ENCODE measurements at places on chromosomes 1 and 21.

DNA sequence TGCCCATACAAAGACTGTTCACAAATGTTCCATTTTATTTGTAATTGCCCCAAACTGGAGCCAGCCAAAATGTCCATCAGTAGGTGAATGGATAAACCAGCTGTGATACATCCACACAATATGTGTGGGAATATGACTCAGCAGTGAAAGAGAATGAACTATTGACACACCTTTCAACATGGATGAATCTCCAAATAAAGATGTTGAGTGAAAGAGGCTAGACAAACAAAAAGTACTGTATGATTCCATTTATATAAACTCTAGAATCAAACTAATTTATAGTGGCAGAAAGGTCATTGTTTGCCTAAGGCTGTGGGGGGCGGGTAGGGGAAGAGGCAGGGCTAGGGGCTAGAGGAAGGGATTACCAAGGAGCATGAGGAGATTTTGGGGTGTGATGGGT, 4.5 kb downstream of the DHCR24 start:
- no peak for DNase-seq

DNA sequence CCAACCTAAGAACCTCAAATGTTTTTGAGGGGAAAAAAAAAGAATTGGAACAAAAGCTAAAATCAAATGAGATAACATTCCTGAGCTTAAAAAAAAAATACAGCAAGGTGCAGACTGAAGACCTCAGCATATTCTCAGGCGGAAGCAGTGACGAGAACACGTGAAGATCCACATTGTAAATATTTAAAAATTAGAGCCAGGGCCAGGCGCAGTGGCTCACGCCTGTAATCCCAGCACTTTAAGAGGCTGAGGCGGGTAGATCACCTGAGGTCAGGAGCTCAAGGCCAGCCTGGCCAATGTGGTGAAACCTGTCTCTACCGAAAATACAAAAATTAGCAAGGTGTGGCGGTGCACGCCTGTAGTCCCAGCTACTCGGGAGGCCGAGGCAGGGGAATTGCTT, 15.7 kb downstream of the TFB2M start:
- DNase-seq: no peak

- no peak for DNase-seq
Measured at GRCh38 chr21:26732432-26733221, 112.6 kb downstream of the ADAMTS1 start.

DNA sequence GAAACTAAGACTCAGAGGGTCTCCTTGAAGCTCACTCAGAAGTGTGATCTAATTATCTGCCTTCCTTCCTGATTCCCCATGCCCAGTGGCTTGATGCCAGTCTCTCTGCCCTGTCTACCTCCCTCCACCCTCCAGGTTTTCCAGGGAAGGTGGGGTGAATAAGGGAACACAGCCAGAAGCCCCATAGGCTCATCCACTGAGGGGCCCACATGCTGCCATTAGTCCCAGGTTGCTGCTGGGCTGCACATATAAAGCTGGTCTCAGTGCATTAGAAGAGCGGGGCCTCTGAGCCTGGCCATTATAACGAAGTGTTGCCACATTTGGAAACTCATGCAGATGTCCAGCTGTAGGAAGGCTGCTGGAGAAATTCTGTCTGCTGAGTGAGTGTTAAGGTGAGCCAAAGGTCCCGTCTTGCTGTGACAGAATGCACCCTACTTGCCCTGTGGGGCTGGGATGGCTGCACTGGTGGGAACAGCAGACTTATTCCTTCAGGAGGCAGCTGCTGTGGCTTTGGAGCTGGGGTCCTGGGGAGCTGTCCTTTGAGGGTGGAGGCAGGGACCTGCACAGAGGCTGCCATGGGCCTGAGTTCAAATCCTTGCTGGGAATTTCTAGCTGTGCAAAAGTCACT, 2.9 kb downstream of the ADORA1 start:
- no peak for DNase-seq

- DNase-seq: no peak
Measured at GRCh38 chr1:94961582-94961981, 34.7 kb upstream of the CNN3 start.

GRCh38 chr1:92784021-92784638, 778 bp downstream of the EVI5 start:
- DNase-seq: peak; percentile 1

GRCh38 chr1:167206166-167206835, 14.4 kb upstream of the POU2F1 start:
- no peak for DNase-seq

DNA sequence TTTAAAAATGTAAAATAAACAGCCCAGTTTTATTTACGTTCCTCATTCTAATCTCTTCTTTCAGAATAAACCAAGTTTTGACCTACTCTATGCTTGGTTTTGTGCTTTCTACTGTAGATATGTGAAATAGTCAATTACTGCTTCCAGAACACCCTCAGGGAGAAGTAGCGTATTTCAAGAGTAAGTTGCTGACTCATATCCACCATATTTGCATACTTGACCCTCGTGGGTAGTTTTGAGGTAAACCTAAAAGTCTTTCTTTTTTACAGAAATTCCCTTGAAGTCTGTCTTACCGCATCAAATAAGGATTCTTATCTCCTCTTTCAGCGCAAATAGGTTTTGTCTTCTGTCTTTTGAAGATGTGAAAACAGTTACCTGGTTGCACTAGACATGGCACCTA, 1.4 kb upstream of the OR2L3 start:
- no peak for DNase-seq

GRCh38 chr1:176164014-176164678, 42.9 kb downstream of the COP1 start:
- DNase-seq: no peak

DNA sequence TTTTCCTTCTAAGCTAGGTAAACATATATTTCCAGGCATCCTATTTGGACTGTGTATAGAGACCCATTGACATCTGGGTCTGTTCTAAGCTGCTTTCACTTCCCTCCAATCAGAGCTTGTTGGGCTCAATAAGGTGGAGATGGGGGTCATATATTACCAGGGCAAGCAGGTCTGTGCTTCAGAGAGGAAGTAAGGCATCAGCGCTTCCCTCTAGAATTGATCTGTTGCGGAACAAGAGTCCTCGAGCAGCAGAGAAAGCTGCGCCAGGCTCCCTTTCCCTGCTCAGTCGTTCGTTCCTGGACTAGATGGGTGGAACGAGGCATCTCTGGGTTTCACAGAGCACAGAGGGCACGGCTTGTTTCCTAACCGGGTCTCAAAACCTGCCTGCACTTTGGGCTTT, 63.5 kb downstream of the DISC1 start:
- no peak for DNase-seq

DNA sequence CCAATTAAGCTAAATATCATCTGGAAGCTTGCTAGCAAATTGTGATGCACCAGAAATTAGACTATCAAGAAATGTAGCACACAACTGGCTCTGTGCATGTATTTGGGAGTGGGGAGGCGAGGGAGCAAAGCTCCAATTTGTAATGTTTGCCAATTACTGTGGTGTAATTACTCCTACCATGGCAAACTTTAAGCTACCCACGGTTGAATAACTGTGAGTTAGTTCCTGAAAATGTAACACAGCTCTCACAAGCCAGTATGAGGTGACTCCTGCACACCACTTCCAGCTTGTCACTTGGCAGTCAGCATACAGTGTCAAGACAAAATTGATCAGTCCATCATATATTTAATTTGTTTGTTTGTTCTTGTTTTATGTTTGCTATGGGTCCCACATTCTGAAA, 141.2 kb downstream of the TM2D1 start:
- no peak for DNase-seq

DNA sequence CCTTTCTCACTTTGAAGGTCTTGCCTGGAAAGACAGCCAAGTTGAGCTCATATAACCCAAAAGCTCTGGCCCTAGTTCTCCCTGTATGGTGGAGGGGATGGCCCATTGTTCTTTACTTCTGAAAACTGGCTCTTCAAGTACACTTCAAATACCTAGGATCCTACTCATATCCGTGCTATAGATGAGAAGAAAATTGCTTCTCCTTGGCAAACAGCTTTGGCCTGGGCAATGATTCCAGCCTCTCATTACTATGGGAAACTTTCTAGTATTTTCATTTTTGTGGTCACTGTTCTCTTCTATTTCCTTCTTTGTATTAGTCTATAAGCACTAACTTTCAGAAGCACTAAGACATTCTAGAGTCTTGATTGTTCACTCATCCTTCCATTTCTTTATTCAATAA, 53.7 kb downstream of the ZNF697 start:
- no peak for DNase-seq

GRCh38 chr1:92583821-92584760, 97.4 kb upstream of the GFI1 start:
- DNase-seq: no peak

DNA sequence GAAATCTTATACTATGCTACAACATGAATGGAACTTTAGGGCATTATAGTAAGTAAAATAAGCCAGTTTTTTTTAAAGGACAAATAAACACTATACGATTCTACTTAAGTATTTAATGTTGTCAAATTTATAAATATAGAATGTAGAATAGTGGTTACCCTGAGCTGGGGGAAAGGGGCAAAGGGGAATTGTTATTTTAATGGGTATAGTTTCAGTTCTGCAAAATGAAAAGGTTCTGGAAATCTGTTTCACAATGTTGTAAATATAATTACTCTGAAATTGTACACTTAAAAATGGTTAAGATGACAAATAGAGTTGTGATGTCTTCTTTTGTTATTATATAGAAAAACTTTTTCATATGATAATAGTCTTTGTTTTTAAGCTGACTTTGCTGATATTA, 366.3 kb downstream of the MRPL39 start:
- no peak for DNase-seq

DNA sequence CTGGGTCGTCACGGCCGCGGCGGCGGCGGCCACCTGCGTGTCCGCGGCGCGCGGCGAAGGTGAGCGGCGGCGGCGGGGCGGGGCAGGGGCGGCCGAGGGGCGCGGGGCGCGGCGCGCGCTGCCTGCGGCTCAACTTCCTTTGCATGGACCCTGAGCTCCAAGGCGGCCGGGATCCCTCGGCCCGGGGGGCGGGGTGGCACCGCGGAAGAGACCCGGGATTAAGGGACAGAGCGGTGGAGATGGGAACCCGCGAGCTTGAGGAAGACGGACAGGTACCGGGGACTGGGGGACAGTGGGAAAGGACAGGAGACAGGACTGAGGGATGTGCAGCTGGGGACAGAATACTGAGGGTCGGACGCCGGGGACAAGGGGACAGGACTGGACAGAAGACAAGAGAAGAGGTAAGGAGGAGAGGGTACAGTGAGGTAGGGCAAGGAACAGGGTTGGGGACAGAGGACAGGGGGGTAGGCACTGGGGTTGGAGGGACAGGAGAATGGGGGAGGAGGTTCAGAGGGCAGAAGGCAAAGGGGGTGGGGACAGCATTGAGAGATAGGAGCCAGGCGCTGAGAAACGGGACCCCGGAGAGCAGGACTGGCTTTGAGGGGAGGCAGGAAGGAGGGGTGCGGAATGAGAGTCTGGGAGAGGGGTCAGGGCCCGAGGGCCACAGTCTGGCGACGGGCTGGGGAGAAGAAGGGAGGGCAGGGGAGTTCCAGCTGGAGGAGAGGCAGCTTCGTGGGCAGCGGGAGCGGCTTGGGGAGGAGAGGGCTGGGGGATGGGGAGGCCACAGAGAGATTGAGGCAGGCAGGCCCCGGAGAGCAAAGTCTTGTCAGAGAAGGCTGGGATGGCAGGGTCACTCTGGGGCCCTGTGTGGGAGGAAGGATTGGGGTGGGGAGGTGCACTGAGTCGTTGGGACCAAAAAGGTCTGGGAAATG, 648 bp downstream of the EPHA8 start:
- DNase-seq: no peak

DNA sequence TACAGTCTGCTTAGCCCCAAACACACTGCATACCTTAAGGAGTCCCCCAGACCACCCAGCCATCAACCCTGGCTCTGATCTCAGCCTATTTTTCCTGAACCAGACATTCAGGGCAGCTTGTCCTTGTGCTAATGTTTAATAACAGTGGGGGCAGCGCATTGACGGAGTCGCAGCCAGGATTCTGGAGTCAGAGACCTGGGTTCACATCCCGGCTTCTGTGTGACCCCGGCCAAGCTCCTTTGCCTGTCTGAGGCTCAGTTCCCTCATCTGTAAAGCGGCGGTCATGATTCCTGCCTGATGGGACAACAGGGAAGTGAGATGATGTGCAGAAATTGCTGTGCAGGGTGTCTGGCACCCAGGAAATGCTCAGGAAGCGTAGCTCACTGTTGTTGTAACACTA, 63.1 kb downstream of the MATN1 start:
- DNase-seq: no peak

GRCh38 chr1:46812065-46812963, 13.5 kb downstream of the CYP4B1 start:
- DNase-seq: no peak

DNA sequence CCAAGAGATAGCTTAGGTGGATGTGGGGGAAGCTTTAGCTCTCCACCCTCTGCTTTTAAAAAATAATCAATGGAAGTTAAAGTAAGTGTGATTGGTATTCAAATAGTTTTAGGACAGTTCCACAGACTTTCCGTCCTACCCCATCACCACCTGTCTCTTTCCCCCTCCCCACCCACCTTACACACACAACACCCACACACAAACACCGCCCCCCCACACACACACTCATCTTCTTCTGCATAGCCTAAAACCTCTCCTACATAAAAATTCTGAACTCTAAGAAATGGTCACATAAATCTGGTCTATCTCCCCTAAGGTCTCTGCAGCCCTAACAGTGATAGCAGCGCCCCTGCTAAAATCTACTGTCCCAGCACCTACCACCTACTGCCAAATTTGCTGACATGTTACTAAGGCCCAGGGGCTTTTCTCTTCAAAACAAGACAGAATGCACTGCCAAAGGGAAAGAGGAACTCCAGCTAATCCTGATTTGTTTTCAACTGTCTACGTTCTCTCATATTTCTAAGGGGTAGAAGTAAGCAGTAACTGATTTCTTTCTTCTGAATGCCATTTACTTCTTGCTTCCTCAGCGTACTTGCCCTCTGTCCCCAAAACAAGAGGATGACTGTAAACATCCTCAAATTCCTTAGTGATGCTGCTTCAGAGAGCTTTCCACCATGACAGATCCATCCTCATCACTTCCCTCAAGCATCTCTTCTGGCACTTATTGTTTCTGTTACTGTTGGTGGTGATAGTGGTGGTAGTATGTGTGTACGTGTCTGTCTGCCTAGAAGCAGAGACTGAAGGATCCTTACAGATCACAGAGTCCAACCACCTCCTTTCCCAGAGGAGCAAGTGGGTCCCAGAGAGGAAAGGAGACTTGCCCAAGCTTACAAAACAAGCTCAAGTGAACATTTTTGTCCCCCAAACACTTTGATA, 56.8 kb downstream of the LUZP1 start:
- no peak for DNase-seq

GRCh38 chr1:52556641-52557360, 3.9 kb upstream of the TUT4 start:
- no peak for DNase-seq
